Activated T-cell treated with anti-CD3 and anti-CD28 coated beads, Interleukin-2, amount 50 U/mL, for 1 hour (primary cell): ENCODE measurements at places on chromosomes 16 and 17.

DNA sequence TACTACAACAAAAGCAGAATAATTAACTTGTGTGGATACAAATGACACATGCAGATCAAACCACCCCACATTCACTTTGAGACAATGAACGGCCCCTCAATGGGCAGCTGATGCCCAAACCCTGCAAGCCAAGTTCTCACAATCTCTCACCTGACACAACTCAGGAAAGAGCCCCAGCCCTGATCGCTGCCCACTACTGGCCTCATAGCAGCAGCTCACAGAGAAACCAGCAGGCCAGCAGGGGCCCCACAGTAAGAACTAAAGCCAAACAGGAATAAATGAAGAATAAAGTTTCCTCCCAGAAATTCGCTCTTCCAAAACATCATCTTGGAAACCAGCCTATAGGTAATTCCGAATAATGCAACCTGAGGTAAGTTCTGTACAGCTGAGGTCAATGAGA is 7.7 kb downstream of the AKTIP start:
- DNase-seq, result no peak

GRCh38 chr17:77645072-77646045 is 313.1 kb upstream of the TNRC6C start:
- DNase-seq, result peak; percentile 59

GRCh38 chr17:8941980-8942622 is 23.4 kb downstream of the PIK3R5 start:
- peak; percentile 62 for DNase-seq

DNA sequence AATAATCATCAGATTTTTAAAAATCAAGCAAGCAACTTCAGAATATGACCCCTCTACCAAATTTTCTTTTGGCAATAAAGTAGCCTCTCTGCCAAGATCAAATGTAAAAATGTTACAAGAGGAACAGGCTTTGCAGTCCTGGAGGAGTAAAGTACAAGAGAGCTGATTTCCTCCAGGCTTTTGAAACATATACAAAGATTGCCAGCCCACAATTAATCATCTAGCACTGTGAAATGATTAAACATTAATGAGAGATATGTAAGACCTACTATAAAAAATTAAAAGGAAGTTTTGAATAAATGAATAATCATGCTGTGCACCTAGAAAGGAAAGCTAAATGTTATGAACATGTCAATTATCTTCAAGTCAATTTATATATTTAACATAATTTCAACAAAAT is 26.3 kb downstream of the TXNDC11 start:
- no peak for DNase-seq

GRCh38 chr16:52569701-52570100 is 22.8 kb upstream of the TOX3 start:
- DNase-seq, result no peak

DNA sequence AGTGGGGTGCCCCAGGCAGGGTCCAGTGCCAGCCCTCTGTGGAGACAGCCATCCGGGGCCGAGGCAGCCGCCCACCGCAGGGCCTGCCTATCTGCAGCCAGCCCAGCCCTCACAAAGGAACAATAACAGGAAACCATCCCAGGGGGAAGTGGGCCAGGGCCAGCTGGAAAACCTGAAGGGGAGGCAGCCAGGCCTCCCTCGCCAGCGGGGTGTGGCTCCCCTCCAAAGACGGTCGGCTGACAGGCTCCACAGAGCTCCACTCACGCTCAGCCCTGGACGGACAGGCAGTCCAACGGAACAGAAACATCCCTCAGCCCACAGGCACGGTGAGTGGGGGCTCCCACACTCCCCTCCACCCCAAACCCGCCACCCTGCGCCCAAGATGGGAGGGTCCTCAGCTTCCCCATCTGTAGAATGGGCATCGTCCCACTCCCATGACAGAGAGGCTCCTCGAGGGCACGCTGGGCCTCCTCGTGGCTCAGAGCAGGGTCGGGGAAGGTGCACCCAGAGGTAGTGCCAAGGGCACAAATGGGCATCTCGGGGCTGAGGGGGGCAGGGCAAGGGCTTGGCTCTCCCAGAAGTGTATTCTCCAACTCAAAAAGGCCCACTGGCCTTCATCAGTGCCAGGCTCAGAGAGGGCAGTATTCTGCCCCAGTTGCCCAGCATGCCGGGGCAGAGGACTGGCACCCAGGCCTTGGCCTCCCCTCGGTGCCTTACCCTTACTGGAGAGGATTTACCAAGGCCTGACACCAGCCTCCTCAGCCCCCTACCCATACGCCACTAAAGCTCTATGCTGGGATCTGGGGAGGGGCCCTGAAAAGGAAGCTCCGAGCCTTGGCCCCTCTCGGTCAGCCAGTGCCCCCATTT is at the start of gene CDH5:
TSS of gene CDH5 (plus strand) at position 259 of the 867 bp plus-strand sequence. CDS start 12,647 bp downstream, outside the sequence.
- DNase-seq, result no peak

GRCh38 chr16:3259836-3260235 is 3.4 kb upstream of the MEFV start:
- DNase-seq, result no peak

GRCh38 chr17:5757314-5757907 is 173.1 kb upstream of the NLRP1 start:
- no peak for DNase-seq

DNA sequence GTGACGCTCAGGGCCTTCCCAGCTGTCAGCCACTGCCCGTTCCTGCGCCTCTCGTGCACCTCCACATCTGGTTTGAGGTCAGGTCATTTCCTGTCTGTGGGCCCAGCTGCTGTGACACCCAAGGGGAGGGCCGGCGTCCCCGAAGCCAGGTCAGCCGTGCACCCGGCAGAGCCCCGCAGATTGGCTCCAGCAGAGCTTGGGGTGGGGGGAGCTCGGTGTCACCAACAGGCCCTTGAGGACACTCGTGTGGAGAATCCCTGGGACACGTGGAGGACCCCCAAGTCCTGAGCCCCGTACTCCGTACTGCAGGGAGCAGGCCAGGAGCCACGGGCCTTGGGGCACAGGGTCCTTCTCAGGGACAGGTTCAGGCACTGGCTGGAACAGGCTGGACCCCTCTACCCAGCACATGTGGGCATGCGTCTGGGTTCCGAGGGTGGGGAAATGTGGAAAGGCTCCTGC is 4.8 kb downstream of the SPATA2L start:
- DNase-seq, result no peak

DNA sequence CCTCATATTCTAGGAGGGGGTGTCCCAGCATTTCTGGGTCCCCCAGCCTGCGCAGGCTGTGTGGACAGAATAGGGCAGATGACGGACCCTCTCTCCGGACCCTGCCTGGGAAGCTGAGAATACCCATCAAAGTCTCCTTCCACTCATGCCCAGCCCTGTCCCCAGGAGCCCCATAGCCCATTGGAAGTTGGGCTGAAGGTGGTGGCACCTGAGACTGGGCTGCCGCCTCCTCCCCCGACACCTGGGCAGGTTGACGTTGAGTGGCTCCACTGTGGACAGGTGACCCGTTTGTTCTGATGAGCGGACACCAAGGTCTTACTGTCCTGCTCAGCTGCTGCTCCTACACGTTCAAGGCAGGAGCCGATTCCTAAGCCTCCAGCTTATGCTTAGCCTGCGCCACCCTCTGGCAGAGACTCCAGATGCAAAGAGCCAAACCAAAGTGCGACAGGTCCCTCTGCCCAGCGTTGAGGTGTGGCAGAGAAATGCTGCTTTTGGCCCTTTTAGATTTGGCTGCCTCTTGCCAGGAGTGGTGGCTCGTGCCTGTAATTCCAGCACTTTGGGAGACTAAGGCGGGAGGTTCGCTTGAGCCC is 11.6 kb downstream of the STH start:
- DNase-seq, result no peak

DNA sequence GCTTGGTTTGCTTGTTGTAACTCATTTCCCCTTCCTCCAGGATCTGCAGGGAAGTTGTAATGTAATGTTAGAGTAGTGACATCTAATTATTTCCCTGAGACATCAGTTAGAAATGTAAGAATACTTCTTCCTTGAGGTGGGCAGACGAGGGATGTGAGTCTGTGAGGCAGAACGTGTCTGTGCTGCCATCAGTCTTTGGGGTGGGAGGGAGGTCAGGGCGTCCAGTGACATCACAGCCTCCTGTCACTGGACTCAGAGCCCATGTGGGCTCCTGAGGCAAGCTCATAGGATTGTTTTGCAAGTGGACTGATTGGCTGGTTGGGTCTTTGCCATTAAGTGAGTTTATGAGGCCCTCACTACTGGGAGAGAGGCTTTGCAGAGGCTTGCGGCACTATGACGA is 188.8 kb downstream of the CCDC182 start:
- no peak for DNase-seq

DNA sequence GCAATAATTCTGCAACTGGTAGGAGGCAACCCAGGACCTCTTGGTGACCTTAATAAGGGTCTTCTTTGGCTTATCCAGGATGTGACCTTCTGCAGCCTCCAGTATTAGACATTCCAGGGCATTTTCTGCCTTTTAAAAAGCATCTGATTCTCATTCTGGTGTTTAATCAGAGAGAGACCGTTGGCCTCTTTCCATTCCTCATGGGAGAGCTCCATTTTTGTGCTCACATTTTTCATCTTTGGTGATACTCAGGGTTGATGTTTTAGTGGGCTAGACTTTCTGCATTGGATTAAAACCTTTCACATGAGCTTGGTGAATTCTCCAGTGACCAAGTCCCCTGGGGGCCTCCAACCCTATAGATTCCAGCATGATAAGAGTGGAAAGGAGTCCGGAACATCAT is 150.2 kb upstream of the CACNG5 start:
- no peak for DNase-seq

- no peak for DNase-seq
Observed at GRCh38 chr17:36930583-36930900, 6.7 kb upstream of the LHX1 start.

DNA sequence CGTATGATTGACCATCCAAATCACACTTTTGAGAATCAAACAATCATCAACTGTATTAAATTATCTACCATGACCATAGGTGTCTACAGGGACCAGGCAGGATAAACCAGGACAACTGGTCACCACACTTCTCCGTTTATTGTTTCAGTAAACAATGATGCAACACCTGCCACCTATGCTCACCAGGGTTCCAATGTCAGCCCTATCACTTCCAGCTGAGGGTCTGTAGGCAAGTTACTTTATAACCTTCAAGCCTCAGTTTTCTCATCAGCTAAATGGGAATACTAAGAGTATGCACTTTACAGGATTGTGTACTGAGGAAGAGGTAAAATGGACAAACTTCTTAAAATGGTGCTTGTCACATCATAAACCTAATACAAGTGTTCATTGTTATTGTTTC is 14.9 kb downstream of the TMEM114 start:
- DNase-seq, result no peak
